ENCODE measurements at places on chromosomes 12 and 14.

DNA sequence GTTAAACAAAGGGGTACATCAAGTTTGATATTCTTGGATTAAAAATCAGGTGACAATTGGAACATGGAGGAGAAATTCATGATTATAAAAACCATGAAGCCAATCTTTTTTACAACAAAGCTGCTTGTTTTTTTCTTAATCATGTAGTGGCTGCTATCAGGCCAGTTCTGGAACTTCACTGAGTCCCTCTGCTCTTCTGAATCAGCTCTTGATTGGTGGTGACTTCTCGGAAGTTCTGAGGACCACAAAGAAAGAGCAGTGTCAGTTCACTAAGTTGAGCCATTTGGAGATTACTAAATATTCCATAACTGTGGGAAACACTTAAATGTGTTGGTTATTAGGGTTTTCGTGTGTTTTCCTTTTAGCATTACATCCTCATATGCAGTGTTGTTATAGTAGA is 8.5 kb downstream of the EIF4B start:
- DNase-seq = no peak

- DNase-seq = no peak
Observed at GRCh38 chr12:93989949-93990348, 158.4 kb upstream of the PLXNC1 start.

DNA sequence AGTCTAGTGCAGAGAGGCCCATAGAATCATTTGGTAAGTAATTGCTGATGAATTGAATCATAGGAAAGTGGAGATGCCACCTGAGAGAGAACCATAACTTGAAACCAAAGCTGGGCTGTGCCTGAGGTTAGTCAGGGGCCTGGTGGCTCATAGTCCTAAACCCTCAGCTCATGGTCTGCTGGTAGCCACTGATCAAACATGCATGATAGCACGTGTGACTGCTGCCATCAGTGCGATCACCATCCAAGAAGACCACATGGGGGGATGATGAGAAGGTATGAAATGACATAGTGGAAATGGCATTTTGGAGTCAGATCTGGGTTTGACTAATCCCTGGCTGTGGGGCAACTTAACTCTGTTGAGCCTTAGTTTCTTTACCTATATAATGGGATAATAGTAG is 190.5 kb downstream of the CACNA1C start:
- DNase-seq = no peak

GRCh38 chr12:63752283-63752682 is 27.4 kb upstream of the RXYLT1 start:
- DNase-seq = no peak

DNA sequence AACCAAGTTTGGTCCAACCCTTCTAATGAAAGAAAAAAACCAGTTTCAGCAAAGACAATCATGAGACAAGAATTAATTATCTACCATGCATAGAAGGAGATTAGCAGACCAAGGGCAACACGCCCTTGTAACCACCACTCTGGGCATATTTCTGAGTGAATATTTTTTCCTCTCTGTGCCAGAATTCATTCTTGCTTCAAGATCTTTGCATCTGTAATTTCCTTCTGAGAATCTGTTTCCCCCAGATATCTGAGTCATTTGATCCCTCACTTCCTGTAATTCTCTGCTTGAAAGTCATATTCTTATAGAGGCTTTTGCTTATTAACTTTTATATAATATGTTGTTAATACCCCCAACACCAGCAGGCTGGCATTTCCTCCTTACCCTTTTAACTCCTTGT is 243.7 kb downstream of the SLC16A7 start:
- DNase-seq = no peak

DNA sequence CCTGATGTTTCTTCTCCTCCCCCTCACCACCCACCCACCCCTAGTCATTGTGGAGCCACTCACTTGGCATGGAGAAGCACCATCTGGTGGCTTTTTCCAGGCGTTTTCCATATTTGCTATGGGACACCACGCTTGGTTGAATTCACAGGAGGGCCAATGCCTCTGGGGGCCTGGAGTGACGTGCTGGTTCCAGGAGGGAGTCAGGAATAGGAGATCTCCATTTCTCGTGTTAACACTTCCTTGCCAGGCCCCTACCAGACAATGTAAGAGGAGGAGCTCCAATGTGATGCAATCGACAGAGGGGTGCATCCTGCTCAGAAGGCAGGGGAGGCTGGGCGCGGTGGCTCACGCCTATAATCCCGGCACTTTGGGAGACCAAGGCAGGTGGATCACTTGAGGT is 21.6 kb upstream of the TESC start:
- peak; percentile 92 for DNase-seq

- peak; percentile 95 for DNase-seq
Observed at GRCh38 chr12:123131879-123132402, 18.9 kb downstream of the PITPNM2 start.

GRCh38 chr12:19964549-19964948 is 403.8 kb upstream of the PDE3A start:
- no peak for DNase-seq

DNA sequence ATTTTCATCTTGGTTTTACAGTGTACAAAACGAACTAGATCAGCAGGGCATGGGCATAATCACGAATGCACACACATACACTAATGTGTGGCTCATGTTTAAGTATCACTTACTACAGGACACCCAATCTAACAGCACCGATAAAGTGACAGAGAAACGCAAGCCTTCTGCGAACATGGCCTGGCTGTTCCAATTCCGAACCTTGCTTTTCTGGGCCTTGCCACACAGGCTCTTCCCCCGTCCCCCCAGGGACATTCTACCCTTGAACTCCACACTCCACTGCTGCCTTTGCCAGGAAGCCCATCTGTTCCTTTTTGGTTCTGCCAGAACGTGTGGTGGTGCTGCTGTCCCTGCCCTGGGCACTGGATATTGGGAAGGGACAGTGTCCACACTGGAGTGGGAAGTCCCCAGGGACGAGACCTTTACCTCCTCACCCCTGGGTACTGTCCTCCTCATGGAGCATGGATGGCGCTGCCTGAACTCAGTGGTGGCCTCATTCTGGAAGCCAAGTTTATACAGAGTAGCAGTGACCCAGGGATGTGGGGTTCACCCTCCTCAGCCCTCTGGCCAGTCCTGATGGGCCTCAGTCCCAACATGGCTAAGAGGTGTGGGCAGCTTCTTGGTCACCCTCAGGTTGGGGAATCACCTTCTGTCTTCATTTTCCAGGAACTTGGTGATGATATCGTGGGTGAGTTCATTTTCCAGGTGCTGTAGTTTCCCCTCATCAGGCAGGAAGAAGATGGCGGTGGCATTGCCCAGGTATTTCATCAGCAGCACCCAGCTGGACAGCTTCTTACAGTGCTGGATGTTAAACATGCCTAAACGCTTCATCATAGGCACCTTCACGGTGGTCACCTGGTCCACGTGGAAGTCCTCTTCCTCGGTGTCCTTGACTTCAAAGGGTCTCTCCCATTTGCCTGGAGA is 7.9 kb downstream of the SERPINA1 start:
- DNase-seq = no peak

DNA sequence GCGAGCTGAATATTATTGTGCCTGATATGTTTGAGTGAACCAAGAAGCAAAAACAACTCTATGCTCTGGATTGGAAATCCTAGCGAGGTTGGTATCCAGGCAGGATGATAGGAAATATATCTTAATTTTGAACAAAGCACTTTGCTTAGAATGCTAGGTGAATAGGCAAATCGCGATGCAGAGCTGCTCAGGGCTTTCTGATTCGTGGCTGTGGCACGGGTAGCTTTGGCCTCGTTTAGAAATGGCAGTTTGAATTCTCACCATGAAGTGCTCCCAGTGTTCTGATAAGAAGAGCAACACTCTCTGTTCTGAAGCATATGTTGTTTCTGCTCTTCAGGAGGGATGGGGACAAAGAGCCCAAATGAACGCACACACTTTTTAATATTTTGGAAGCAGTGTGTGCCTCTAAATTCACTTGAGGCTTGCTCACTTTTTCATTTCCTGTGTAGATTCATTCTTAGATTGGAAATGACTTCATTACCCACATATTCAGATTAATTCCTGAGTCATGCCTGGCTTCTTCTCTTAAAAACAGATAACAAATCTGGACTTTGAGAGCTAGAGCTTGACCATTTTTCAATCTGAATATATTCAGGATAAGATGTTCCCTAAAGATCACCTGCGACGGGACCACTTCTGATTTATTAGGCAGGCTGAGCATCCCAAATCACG is 200.9 kb downstream of the RPAP3 start:
- DNase-seq = no peak

DNA sequence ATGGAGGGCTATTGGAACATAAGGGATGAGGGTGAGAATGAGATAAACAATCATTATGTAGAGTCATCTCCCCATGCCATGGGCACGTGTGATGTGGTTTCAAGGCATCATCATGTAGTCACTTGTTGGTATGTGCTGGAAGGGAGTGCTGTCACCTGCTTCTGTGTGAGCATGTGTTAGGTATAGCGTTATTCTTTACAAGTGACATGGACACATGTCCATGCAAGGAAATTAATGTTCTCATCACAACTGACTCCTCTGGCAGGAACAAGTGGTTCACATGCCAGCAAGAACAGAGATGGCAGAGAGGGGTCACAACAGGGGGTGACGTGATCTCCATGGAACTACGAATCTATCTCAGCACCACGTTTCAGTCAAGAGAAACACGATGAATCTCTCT is 815.8 kb downstream of the BCL11B start:
- no peak for DNase-seq

DNA sequence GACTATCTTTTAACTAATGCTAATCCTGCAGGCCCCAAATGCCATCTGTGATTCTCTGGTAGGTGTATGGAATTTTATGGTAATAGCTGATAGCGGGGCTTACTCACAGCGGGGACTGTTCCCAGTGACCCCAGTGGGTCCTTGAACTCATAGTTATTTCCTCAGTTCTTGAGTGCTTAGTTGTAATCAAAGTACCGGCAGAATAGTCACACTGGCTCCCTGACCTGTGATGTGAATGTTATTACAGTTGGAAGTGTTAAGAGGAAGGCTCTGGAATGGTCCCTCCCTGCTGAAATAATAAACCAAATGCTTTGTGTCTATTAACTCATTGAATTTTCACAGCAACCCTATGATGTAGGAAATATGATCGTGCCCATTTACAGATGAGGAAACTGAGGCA is 78.3 kb downstream of the NDUFA12 start:
- no peak for DNase-seq

DNA sequence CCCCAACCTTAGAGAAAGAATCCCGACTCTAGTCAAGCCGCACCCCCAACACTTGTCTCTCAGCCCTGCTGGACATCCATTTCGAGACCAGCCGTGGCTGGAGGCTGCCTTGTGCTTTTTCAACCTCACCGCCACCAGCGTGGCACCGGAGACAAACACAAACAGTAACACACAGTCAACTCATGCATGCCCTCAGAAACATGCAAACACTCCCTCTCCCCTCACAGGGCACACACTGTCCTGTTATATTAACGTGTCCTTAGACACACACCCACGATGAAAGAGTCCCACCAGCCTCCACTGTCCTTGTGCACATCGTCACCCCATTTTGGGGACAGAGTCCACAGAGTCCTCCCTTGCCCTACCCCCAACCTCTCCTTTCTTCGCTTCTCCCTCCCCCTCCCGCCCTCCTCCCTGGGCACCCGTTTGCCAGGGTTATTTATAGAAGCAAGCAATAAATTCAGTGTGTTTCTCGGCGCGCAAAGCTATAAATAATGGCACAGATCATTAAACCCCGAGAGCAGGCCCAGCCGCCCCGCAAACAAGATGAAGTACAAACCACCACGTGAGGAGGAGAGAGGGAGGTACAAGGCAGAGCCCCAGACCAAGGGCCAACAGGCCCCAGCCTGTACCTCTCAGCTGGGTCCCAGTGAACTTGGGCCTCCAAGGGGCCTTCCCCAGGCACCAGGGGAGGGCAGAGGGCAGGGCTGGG is 27.9 kb downstream of the SMUG1 start:
- no peak for DNase-seq

DNA sequence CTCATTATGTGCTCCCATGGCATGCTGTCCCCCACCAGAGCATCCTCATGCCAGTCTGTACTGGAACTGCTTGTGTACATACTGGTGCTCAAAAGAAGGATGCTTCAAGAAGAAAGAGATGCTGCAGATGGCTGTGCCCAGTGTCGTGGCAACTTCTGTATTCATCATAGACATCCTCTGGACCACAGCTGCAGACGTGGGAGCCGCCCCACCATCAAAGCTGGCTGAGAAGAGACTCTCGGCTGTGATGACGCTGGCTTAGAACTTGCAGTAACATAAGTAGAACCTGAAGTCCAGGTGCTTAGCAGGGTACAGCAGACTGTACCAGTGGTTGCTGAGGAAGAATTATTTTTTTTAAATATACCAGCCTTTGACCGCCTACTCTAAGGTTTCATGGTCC is 112.6 kb upstream of the ARHGAP5 start:
- no peak for DNase-seq

- peak; percentile 66 for DNase-seq
Observed at GRCh38 chr14:59028476-59029202, 159.8 kb upstream of the DAAM1 start.

- DNase-seq = no peak
Observed at GRCh38 chr12:25583545-25583944, 30.5 kb upstream of the LMNTD1 start.

GRCh38 chr12:62931477-62931876 is 3.5 kb downstream of the PPM1H start:
- no peak for DNase-seq

GRCh38 chr14:89267656-89268055 is 149.4 kb downstream of the FOXN3 start:
- no peak for DNase-seq

DNA sequence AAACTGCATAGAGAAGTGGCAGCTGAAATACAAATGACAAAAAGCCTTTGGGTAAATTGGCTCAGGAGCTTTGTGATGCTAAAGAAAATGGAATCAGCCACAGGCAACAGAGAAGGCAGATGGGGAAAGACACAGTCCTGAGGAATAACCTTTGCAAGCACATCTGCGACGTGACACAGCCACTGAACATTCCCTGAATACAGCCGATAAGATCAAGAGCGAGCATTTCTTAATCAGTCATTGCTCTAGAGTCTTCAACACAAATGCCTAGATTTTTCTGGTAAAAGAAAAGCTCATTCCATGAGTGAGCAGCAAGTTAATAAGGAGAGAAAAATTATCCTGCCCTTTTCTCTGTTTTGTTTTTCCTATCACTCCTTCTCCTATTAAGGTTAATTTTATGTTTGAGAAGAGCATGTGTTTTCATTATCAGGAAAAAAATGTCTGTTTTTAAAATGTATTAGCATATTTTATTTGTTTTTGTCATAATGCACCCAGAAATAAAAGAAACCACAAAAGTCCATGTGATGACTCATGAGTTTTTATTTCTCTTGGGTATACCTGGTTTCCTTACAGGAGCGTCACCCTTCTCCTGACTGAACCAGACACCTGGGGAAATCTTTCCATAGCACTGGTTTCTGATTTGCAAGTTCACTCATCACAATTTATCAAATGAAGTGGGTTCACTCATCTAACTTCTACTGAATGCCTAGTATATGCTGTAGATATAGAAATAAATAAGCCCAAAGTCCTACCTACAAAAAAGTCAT is 45.4 kb upstream of the PCED1B start:
- DNase-seq = no peak

- no peak for DNase-seq
Observed at GRCh38 chr14:60514378-60514740, 5.4 kb downstream of the SIX6 start.

DNA sequence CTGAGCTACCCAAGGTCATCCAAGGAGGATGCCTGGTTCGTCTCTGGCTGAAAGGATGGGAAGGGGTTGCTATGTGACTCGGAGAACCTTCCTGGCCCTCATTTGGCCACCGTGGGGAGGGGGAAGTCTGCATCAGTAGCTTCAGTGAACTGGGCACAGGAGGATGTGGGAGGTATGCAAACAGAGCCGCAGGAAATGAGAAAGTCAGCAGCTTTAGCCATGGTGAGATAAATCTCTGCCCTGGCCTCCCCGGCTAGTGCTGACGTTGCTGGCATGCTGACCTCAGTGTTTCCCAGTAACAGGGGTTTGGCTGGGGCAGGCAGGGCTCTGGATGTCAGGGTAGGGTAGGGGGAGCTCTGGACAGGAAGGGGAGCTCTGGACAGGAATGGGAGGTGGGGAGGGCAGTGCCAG is 2.3 kb upstream of the CEBPE start:
- DNase-seq = no peak

Data from NCI-H2107 (cell line).